Right hindlimb (tissue), 1 donor: ENCODE measurements at places on chromosomes 11 and 22.
A peak's percentile ranks its signal among the peaks of the same experiment; 100 is the strongest.

GRCh38 chr11:10823152-10823579 is 14.4 kb upstream of the EIF4G2 start:
- no peak for DNase-seq

GRCh38 chr11:119975561-119976152 is 162.3 kb downstream of the TRIM29 start:
- peak; percentile 80 for DNase-seq

DNA sequence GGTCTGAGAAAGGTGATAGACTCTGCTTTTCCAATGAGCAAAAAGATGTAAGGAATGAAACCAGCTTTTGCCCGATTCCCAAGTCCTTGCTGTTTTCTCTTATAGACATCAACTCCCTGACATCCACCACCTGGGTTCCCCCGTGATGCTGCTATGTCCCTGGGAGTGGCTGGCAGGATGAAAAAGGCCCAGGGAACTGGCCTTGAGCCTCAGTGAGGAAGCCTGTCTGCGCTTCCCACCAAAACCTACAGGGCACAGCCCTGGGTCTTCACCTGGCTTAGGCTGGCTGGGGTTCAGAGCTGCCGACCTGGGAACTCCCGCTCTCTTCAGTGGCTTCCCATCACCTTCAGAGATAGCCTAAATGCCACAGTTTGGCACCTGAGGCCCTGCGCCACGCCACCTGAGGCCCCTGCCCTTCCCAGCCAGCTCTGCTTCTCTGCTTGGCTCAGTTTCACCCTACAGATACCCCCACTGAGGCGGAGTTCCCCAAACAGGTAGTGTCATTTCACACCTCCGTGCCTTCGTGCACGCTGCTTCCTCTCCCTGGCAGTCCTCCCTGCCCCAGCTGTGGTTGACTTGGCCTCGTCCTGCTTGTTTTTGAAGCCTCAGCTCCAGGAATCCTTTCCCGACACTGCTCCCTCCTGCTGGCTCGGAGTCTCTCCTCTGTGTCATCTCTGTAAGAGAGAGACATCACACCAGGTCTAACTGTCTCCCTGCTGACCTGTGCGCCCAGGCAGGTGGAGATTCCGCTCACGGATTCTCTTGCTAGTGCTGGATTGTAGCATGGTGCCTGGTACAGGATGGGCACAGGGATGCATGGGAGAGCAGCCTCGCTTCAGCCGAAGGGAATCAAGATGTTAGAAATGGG is 10.7 kb downstream of the SLC37A2 start:
- DNase-seq = no peak

GRCh38 chr11:116790167-116791001 is 1.3 kb downstream of the APOA5 start:
- DNase-seq = no peak

DNA sequence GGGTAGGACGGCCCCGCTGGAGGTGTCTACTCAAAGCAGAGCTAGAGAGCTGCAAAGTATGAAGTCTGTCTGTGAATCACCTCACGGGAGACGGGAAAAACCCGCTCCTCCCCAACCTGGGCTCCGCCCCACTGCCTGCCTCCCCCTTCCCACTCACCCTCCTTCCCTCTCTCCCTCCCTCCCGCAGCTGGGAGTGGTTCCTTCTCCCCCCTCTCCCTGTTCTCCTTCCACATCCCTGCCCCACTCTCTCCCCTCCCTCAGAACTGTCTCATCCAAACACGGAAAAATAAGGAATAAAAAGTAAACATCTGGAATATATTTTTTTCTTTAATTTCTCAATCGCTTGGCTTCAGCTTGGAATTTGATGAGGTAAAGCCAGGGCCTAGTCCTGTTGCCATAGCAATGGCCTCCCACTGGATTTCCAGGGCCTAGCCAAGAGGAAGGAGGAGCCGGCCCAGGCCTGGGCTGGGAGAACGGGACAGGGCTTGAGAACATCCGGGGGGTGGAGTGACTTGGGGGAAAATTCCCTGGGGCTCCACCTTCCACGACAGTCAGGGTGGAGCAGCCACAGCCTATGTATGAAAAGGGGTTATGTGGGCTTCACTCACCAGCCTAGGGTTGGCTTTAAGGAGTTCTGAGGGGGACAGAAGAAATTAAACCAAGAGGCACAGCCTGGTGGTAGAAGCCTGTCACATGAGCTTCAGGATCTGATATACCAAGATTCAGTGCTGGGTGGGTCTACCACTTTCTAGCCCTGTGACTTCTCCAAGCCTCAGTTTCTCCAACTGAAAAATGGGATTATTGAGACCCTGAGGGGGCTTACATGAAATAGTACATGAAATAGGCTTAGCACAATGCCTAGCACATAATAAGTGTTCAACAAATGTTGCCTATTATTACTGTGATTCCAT is 2.2 kb downstream of the TNKS1BP1 start:
- DNase-seq = peak; percentile 95

DNA sequence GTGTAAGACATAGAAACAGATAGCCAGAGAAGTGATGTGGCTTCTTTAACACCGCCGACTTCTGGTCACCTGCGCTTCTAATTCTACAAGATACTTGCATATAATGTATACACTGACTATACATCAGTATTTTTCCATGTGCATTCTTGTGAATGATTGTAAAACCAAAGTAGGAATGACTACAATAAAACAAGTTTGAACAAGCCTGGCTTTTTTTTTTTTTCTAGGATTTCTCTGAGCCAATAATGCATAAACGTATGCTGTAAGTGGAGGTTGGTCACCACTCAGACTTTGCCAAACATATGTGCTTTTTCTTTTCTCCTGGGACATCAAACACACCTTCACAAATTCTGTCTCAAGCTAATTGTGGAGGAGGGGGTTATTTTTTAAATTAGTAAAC is 237.8 kb upstream of the KIRREL3 start:
- DNase-seq = no peak

- DNase-seq = peak; percentile 10
These were observed 63.8 kb upstream of the THY1 start for GRCh38 chr11:119486691-119487259.

GRCh38 chr11:34218067-34218466 is 112.6 kb downstream of the NAT10 start:
- DNase-seq = no peak

DNA sequence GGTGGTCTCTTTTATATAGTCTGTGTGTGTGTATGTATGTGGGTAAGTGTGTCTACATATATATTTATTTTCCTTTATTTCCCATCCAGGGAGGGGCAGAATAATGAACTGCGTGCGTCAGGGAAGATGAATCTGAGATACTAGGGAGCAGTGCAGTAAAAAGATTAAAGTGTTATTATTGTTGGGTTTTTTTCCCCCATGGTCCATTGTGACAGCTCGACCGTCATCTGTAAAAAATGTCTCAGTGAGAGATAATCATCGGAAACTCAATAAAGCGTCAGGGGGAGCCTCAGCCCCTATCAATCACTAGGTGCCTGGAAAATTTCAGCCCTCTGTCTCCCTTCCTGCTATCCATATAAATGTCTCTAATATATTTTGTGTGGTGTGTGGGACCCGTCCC is 64.6 kb downstream of the CLPB start:
- DNase-seq = no peak

DNA sequence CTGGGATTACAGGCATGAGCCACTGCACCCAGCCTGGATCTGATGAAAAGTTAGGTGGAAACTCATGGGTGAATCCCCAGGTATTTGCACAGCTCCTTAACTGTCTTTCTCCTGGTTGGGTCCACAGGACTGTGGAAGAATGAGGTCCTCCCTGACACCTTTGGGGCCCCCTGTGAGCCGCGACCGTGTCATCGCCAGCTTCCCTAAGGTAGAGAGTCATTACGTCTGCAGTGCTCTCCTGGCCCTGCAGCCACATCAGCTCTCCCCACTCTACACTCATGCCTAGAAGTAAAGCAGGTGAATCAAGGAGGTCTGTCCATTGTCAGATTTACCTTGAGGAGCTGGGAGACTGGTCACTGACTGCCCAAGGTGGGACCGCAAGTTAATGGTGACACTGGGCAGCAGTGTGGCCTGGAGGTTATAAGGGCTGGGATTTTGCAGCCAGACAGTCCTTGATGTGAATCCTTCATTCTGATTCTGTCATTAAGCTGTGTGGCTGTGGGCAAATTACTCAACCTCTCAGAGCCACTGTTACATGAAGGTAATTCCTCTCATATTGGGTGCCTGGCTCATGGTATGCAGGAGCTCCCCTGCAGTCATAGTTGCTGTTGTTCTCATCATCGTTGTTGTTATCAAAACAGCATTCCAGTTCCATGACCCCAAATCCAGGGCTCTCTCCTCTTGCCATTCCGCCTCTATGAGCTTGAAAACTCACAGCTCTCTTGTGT is 1.4 kb downstream of the RAB36 start:
- no peak for DNase-seq

GRCh38 chr11:45173064-45173463 is 26.6 kb downstream of the PRDM11 start:
- DNase-seq = no peak

- no peak for DNase-seq
These were observed 141.8 kb downstream of the MPPED1 start for GRCh38 chr22:43553451-43554258.

DNA sequence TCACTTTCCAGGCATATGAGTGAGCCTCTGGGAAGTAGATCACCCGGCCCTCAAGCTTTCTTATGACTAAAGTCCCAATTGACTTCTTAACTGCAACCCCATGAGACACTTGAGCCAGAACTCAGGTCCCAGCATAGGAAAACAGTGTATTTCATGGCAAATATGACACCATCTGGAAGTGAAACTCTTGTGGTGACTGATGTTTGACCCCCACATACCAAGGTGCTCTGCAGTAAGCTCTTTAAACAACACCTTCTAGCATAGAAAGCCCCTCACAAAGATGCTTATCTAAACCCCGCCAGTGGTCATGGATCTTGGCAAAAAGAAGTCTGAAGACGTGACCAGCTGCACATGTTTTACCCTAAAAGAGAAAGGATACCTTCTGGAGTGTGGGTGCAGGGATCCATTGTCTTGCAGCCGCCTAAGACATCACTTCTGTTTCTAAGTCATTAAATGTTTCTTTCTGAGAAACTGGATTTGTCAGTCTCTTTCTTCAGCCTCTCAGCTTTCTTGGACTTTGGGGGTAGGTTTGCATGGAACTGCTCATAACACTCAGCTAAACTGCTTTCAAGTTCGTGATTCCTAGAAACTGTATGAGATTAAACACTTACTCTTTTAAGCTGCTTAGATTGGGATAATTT is 7.4 kb upstream of the PELI3 start:
- no peak for DNase-seq

GRCh38 chr11:44608651-44608990 is 43.2 kb downstream of the CD82 start:
- DNase-seq = no peak

DNA sequence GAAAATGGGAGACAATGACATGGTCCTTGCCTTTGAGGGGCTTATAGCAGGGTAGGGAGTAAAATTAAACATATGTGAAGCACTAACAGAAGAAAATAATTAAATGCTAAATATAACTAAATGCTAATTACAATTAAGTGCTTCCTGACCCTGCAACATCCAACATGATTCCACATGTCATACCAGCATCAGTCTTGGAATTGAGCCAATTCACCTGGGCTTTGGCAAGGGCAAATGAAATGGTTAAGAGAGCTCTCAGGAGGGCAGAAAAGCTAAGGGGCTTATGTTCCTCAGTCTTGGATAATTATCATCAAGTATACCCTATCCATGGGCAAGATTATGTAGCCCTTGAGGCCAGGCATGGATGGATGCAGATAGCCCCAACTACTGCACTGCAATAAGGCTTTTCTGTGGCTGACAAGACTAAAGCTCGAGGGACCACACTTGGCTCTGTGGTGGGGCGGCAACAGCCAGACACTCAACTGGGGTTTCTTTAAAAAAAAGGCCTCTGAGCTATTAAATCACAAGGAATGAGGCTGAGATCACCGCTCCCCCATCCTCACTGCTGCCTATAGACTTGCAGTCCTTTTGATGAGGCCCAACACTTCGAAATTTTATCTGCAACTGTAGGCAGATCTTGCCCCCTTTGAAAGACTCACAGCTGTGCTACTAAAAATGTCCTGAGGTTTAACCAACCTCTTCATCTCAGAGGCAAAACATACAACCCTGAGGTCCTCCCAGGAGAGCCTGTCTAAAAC is 39.0 kb downstream of the IL18BP start:
- DNase-seq = peak; percentile 58

GRCh38 chr22:38971202-38971601 is 10.9 kb upstream of the APOBEC3B start:
- no peak for DNase-seq

DNA sequence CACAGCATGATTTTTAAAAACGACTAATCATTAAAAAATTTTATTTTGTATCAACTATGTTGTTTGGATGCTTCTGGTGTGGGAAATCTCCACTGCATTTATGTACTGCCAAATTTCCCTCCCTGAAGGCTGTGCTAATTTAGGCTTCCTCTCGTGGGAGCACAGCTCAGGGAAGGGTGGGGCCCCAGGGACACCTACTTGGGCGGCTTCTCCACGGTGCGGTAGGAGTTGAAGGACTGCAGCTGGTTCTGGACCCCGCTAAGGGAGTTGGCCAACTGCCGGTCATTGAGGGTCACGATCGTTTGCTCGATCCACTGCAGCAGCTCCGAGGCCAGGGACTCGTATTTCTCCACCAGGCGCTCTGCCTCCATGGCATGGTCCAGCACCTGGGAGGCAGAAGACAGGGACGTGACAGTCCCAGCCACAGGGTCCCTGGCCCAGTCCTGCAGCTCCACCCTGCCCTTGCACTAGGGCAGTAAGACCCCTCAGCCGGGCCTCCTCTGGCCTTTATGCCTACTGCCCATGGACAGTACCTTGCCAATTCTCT is 18.6 kb downstream of the SPTBN2 start:
- no peak for DNase-seq

- no peak for DNase-seq
These were observed 21.4 kb upstream of the TUB start for GRCh38 chr11:8059571-8060011.

DNA sequence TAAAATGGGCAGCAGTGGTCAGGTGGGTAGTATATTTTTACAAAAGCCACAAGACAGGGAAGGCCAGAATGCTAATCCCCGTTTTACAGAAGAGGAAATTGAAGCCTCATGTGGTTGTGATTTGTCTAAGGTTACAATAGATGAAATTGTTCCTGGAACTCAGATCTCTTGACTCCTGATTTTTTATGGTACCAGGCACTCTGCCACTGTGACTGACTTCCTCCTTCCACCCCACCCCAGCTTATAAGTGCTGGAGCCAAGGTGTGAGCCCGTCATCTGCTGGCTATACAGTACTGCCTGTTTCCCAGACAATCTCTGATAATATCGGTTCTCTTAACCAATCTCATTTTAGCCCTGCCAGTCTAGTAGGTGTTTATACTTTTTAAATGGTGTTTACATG is 1.9 kb downstream of the SLC5A1 start:
- peak; percentile 49 for DNase-seq

GRCh38 chr11:102806296-102806695 is 8.3 kb upstream of the MMP1 start:
- no peak for DNase-seq

- DNase-seq = no peak
These were observed 2.9 kb upstream of the ATF4 start for GRCh38 chr22:39517470-39517869.

- DNase-seq = no peak
These were observed 32.9 kb upstream of the FSHB start for GRCh38 chr11:30197869-30198268.

- no peak for DNase-seq
These were observed 11.7 kb downstream of the MSANTD2 start for GRCh38 chr11:124788521-124788920.
